Inflammatory macrophage treated with lipopolysaccharide for 4 hours (primary cell): ENCODE measurements at places on chromosomes 16 and 17.

GRCh38 chr17:20965492-20965891 is 77.3 kb downstream of the USP22 start:
- DNase-seq, result no peak

GRCh38 chr17:17898673-17899072 is 61.9 kb upstream of the SREBF1 start:
- DNase-seq, result no peak

GRCh38 chr17:80358861-80359260 is 56.1 kb upstream of the ENDOV start:
- DNase-seq, result no peak

DNA sequence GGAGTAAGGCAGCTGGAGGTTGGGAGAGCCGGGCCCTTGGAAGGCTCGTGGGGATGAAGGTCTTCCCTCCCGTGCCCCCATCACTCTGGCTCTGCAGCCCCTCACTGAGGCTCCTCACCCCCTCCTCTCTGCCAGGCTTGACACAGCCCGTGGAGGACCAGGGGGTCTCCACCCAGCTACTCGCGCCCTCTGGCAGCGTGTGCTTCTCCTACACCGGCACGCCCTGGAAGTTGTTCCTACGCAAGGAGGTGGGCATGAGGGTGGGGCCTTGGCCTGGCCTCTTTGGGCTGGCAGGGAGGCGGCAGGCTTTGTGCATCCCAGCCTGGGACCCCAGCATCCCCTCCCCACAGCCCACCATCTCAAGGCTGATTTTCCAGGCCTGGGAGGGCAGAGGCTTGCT is 15.6 kb upstream of the SMIM5 start:
- DNase-seq, result no peak

DNA sequence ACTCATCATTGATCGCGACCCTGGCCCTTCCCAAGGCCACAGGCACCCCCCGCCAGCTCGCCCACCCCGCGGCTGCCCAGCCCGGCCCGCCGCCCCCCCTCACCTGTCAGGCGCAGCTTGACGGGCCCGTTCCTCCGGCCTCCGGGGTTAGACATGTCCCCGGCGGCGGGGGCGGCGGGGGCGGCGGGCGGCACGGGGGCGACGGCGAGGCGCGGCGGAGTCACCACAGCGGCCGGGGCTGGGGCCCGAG is 456 bp downstream of the SMURF2 start:
- no peak for DNase-seq

- DNase-seq, result no peak
Observed at GRCh38 chr17:28256370-28256769, 62.6 kb upstream of the TMEM97 start.

DNA sequence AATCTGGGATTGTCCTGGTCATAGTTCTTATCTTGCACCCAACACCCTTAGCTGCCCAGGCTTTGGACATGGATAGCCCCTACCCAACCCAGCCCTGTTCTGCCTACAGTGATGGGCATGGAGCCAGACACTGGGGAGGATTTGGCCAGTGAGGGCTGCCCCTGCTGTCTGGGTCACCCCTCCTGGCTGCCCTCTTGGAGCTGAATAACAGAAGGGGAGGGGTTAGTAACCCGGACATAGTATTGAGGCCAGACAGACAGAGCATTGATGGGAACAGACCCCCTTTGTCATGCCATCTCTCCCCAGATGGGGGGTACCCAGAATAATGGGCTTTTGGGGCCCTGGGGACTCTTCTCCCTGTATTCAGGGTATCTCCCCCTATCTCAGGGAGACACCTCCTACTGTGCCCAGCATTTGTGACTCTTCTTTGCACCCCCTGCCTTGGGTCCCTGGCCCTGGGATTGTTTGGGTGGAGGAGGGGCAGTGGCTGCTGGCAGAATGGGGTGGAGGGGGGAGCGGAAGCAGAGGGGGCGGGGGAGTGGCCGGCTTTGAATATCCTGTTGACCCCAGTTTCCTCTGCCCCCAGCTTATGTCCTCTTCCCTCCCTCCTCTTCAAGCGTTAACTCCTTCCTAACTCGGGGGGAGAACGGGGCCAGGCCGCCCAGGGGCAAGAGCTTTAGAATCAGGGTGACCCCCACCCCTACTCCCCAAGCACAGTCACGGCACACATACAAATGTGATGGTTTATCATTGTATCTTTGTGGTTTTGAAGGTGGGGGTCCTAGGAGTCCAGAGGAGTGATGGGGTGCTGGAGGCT is 17.0 kb downstream of the GJD3 start:
- no peak for DNase-seq

- DNase-seq, result no peak
Observed at GRCh38 chr16:31292704-31293103, 32.9 kb downstream of the ITGAM start.

GRCh38 chr16:982145-983043 is 824 bp downstream of the SOX8 start:
- no peak for DNase-seq

GRCh38 chr17:28969706-28970393 is 18.5 kb upstream of the PHF12 start:
- DNase-seq, result no peak
